ENCODE measurements at places on chromosomes 13 and 19.

- peak; percentile 84 for DNase-seq
Observed at GRCh38 chr19:44447916-44448674, at the start of gene ZNF229. ZNF229 (minus strand) TSS chr19:44448472; CDS start chr19:44442847, 5,625 bp downstream.

- DNase-seq: no peak
Observed at GRCh38 chr13:70905035-70905434, 796.8 kb upstream of the KLHL1 start.

- DNase-seq: no peak
Observed at GRCh38 chr19:6278740-6279619, 795 bp downstream of the MLLT1 start.

DNA sequence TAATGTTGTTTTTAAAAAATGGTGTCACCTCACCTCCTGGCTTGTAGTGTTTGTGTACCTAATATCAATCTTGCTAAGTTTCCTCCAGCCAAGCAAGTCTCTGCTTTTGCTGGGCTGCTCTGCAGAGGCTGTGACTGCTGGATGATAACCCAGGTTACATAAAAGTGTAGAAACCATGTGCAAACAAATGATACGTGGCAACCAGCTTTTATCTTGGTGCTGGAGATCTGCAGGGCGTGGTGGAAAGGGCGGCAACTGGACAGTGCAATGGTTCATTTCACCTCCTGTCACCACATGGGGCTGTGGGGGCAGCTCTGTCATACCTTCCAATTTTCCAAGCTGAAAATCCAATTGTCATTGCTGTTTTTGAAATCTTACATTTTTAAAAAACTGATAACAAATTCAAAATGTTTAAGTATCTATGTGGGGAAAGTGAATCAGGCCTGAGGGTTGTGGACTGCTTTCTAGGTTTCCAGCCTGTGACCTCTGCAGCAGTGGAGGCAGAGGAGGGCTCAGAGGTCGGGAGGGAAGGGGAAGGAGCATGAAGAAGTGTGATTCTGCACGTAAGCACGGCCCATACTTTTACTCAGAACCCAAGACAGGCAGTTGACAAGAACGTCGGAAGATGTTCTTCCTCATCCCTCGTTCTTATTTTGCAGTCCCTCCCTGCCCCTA, 9.7 kb downstream of the GPR42 start:
- DNase-seq: no peak

GRCh38 chr19:3279306-3279705, 54.8 kb downstream of the CELF5 start:
- DNase-seq: no peak

DNA sequence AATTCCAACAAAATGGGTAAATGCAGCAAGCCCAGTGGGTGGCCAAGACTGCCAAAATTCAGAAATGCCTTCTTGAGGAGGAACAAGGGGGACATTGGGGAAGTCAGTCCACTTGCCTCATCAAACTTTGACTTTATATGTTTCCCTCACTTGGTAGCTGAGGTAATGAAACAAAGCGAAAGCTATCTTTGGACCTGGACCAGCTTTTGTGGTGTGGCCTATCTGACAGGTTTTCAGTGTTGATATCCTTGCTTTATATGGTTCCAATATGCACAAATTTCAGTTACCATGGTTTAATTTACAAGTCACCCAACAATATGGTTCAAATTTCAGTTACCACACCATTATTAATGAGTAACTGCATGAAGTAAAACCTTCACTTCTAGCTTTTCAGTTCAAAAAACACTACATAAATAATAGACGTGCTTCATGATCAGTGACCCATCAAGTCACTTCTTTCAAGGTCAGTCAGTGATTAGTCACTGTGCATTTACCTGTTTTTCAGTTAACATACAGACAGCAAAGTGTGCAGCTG, 17.7 kb upstream of the POU4F1 start:
- DNase-seq: no peak

DNA sequence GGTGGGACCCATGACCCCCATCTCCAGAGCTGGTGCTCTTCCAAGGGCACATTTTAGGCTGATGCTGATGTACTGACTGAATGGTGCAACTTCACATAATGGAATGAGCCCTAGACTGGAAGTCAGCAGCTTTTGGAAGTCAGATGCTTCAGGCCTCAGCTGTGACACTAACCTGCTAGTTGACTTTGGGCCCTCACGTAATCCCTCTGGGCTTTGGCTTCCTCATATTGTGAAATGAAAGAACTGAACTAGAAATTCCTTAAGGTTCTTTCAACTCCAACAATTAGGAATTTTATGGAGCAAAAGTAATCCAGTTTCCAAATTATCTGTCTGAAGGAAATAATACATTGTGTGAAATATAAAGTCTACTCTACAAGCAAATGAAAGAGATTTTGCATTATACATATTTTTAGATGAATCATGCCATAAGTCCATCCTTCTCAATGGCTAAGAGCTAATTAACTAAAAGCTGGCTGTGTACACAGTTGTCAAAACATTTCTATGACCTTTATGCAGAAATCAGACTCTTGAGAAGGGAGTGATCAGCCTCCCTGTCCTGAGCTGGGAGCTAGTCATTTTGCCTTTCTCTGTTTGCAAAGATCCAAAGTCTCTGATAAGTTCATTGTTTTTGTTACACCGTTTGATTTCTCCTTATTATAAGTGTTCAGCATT, 204.2 kb downstream of the DCLK1 start:
- no peak for DNase-seq

- no peak for DNase-seq
Observed at GRCh38 chr13:101140087-101140770, 276.1 kb downstream of the NALCN start.

DNA sequence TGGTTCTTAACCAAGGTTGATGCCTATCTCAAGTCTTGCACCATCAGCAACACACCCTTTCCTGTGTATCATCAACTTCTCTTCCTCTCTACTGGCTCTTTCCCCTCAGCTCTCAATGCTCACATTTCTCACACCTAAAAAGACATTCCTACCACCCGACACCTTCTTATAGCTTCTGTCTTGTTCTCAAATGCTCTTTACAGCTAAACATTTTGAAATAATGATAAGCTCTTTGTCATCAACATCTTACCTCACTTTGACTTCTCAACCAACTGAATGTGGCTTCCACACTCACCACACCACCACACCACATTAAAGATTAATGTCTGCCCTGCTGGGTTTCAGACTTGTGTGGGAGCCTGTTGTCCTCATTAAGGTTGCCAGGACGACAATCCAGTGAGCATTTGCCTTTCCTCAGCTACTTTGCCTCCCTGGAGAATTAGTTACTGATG, 67.8 kb downstream of the RXFP2 start:
- no peak for DNase-seq

DNA sequence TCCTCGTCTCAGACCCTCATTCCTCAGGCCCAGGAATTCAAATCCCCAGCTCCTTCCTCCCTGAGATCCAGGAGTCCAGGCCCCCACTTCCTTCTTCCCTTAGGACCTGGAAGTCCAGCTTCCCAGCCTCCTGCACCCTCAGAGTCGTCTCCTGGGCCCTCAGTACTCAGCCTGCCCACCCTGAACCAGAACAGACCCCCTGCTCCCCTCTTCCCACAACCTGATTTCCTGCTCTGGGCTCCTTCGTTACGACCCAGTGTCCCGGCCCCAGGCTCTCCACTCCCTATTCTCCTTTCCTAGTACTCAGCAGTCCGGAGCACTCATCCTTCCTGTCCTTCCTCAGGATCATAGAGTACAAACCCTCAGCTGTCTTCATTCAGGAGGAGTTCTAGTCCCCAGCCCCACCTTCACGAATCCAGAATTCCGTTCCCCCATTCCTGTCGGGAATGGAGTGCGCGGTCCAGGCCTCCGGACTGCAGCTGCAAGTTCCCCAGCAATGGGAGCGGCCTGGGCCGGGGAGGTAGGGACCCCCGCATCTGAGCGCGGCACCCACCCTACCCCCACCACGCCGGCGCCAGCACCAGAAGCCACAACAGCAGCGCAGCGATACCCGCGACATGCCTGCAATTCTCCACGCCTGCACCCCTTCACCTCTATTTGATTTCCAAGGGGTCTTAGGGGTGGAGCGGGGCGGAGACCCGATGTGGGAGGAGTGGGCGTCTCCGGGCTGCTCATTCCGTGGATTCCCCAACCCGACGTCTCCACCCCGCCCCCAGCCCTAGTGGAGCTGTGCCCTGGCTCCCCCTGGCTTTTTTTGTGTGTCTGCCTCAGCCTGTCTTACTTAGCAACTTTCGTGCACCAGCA, 12.7 kb downstream of the EGLN2 start:
- DNase-seq: no peak

DNA sequence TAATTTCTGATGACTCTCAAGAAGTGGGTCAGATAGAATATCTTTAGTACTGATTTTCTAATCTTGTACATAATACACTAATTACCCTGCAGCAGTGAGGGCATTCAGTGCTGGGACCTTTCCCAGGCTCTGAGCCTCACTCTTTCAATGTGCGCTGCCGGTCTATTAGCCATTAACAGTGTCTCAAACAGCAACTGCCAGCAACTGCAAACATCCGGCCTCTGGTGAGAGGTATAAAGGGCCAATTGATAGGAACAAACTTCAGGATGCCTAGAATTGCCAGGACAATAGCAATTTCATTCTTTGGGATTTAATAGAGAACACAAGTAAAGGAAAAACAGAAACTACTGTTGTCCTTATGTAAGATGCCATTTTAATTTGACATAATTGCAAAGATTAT, 604.4 kb upstream of the SPRY2 start:
- no peak for DNase-seq

GRCh38 chr13:66780814-66781213, 449.3 kb downstream of the PCDH9 start:
- DNase-seq: no peak

DNA sequence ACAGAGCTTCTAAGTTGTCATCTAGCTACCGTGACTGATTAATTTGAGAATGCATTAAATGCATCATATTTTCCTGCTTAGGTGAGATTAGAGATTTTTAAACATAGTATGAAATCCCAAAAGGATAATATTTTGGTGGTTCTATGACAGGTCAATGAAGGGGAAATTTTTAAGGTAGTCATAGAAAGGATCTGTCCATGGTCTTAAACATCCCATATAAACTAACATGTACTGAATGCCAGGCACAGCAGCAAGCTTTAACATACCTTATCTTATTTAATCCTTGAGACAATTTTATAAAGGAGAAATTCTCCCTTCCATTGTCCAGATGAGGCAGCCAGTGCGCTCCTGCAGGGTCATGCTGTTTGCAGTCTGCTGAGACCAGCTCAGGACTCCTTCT, 466.0 kb downstream of the FGF14 start:
- no peak for DNase-seq

DNA sequence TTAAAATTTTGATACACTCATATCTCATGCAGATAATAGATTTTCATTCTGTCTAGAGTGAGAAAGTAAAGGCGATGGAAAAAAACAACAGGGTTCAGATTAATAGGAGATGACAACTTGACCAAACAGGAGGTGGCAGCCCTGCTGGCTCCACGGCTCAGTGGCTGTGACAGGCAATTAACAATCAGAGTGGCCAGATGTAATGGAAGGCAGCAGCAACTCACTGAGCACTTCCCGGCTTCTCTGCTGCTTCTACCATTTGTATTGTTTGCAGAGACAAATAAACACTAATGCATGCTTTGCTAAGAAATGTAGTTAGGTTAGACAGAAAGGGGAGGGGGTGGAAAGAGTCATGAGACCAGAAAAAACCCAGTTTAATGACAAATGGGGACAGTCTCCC, 473.0 kb upstream of the SLC10A2 start:
- DNase-seq: no peak

DNA sequence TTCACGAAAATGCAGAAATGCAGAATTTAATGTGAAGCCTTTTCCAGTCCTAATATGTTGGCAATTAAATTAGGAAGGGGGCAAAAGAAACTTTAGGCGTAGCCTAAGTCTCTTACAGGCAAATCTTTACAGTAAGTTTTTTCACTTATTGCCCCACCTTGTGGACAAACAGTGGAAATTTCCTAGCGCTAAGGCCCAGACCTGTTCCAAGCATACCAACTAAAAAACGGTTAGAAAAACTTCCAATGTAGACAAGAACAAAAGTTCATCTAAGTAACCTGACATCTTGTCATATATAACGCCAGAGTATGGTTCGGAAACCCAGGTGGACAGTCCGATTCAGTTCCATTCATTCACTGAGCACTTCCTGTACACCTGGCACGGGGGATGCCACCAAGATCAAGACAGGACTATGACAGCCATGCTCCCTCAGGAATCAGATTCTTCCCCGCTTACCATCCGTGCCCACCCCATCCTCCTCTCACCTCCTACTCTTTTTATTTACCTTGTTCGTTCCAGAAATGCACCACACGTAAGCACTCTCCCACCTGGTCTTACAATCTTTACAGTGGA, 4.9 kb downstream of the ZAR1L start:
- DNase-seq: peak; percentile 52

DNA sequence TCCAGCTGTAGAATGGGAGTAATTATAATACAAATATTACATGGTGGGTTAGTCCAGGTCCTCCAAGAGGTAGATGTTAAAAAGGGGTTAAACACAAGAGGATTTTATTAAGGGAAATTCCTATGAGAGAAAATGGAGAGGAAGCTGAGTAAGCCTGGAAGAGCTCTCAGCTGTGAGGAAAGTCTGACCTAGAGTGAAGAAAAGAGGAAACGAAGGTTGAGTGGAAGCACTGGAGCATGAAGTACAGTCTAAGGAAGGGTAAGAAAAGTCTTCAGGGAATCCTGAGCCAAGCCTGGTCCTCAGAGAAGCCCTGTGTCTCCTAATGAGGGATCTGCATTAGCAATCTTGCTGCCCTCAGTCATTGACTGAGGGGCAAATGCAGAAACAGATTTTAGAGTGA, 506.2 kb downstream of the GPC5 start:
- no peak for DNase-seq

- no peak for DNase-seq
Observed at GRCh38 chr19:52786078-52786463, 520 bp downstream of the ZNF600 start.

All from right renal cortex interstitium (tissue), 3 donors.